ENCODE measurements at places on chromosomes 2 and 18. TPM values are rescaled to one million over a fixed set of nuclear protein-coding genes. Genes with fewer than 3 reads are reported as not detected.

The IL36A gene
- polyA plus RNA-seq = not detected

DNA sequence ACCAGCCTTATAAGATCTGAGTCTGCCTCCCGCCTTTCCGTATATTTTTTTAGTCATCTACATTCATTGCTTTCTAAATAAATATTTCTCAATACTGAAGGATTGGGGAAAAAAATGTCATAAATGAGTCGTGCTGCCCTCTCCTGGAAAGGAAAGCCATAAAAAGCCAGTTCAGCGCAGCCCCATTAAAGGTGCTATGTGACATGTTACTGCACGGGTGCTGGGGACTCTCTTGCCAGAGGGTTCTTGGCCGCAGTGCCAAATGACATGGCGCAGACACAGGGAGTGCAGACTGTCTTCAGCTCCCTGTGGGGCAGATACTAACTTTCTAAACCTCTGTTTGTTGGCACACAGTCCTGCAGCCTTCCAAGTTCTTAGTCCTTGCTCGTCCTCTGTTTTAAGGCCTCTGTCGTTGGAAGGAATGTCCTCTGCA lies 53.7 kb upstream of the MAP3K20 start:
- peaks cover 28% of the 10 kb centered on the region for H3K36me3 ChIP-seq
- DNase-seq = no peak
- H3K4me1 ChIP-seq = no peaks in the 10 kb centered on the region
- H3K4me3 ChIP-seq = no peak overlapping the region
- no peak overlapping the region for H3K27ac ChIP-seq

GRCh38 chr2:182716650-182716979 lies 558 bp downstream of the DNAJC10 start:
- H3K27me3 ChIP-seq = no peaks in the 10 kb centered on the region
- H3K4me1 ChIP-seq = peaks cover 2% of the 10 kb centered on the region
- H3K36me3 ChIP-seq = no peaks in the 10 kb centered on the region
- no peak for DNase-seq
- H3K4me3 ChIP-seq = peak overlapping the region; percentile 91
- peak overlapping the region; percentile 42 for H3K27ac ChIP-seq

- H3K27ac ChIP-seq = no peak overlapping the region
- H3K27me3 ChIP-seq = no peaks in the 10 kb centered on the region
Observed at GRCh38 chr18:67268530-67268929, 248.0 kb downstream of the DSEL start.

DNA sequence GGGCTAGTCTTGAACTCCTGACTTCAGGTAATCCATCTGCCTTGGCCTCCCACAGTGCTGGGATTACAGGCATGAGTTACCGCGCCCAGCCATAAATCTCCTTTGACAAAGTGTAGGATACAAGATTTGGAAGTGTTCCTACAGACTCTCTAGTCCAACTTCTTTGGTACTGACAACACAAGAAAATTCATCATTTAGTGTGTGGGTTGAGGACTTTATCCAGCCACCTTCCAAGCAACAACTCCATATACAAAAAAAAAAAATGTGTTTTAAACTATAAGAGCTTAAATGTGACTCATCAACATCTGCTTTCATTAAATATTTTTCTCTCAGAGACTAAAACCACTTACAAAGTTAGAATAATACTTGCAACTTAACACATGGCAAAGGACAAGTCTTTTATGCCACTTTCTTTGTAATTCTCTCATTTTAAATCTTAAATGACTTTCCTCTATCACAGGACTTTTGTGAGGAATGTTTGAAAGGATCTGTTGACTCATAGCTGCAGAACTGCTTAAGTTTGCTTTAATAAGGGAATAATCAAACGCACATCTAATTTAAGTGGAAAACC lies 46.2 kb upstream of the ITGAV start:
- DNase-seq = no peak
- no peak overlapping the region for H3K4me3 ChIP-seq
- H3K4me1 ChIP-seq = no peaks in the 10 kb centered on the region
- H3K27me3 ChIP-seq = no peaks in the 10 kb centered on the region
- H3K27ac ChIP-seq = peak overlapping the region; percentile 57

The BCL11A gene
- 0.08 TPM for polyA plus RNA-seq

- no peaks in the 10 kb centered on the region for H3K36me3 ChIP-seq
- H3K27ac ChIP-seq = peak overlapping the region; percentile 51
- peak overlapping the region; percentile 33 for H3K4me3 ChIP-seq
- no peaks in the 10 kb centered on the region for H3K27me3 ChIP-seq
Observed at GRCh38 chr2:142865924-142866323, 11.5 kb upstream of the KYNU start.

DNA sequence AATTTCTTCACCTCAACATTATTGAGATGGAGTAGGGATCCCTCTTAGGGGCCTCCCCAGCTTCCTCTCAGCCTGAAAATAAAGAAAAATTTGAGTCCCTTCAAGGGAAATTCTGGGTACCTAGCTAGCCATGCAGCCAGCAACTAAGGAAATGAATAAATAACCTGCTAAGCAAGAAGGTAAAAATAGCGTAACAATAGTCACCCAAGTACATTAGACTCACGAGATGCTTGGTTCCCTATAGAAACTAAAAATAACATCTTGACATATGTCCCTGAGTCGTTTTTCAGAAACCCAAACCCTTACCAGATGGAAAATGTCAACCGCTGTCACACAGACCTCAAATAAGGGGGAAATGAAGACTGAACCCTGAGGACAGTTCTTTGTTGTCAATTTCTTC lies 51.9 kb downstream of the CACNB4 start:
- no peaks in the 10 kb centered on the region for H3K4me1 ChIP-seq
- no peaks in the 10 kb centered on the region for H3K27me3 ChIP-seq
- no peaks in the 10 kb centered on the region for H3K36me3 ChIP-seq
- no peak overlapping the region for H3K27ac ChIP-seq

The GAL3ST2 gene
- 0.03 TPM for polyA plus RNA-seq

DNA sequence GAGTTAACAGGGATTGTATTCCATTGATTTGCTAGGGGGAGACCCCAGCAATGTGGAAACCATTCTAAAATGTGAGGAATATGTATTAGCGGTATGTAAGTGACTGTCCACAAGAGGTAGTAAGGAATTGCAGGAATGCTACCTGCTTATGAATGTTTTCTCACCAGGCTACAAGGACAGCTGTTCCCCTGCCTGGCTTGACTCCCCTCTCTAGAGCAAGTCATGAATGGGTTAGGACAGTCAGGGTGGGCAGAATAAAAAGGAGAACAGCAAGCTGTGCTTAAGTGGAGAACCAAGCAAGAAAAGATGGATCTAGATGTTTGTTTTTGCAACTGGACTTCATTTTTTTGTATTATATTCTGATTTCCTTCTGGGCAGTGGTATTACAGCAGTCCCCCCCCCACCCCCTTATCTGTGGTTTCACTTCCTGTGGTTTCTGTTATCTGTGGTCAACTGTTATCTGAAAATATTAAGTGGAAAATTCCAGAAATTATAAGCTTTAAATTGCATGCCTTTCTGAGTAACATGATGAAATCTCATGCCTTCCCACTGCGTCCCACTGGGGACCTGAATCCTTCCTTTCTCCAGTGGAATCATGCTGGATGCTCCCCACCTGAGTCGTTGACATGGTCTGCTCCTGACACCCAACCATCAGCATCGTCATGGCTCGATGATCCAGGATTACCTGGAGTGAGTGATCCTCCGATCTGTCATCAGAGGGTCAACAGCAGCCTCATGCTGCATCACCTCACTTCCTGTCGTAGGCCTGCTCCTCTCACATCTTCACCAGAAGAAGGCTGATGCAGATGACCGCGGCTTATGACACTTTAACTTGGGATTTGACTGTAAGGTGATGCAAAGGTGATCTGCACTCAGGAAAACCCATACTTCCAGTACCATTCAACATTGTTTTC lies 52.2 kb downstream of the VAPA start:
- H3K36me3 ChIP-seq = no peaks in the 10 kb centered on the region
- DNase-seq = no peak
- H3K4me3 ChIP-seq = no peak overlapping the region
- no peaks in the 10 kb centered on the region for H3K27me3 ChIP-seq
- no peak overlapping the region for H3K27ac ChIP-seq
- H3K4me1 ChIP-seq = no peaks in the 10 kb centered on the region

The SIX2 gene
- polyA plus RNA-seq = not detected

The DAPL1 gene
- polyA plus RNA-seq = 0.71 TPM

DNA sequence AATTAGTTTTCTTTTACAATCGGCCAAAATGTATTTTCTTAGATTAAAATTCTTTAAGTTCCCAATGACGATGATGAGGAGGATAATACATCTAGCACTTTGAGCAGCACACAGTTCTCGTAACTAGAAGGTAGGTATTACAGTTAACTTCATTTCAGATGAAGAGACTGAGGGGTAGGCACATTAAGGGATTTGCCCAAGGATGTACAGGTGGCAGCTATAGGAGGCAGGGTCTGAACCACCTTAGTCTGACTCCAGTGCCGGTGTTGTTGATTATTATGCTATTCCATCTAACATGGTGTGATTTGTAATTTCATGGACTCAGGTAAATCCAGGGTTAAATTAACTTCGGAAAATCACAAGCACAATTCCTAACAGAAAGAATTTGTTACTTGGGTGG lies 1.1 kb downstream of the CD28 start:
- no peak overlapping the region for H3K4me3 ChIP-seq
- H3K27me3 ChIP-seq = no peaks in the 10 kb centered on the region
- no peaks in the 10 kb centered on the region for H3K4me1 ChIP-seq
- DNase-seq = no peak

GRCh38 chr2:54585136-54585733 lies 129.1 kb downstream of the SPTBN1 start:
- no peak for DNase-seq
- H3K27me3 ChIP-seq = no peaks in the 10 kb centered on the region
- peaks cover 15% of the 10 kb centered on the region for H3K4me1 ChIP-seq
- H3K36me3 ChIP-seq = no peaks in the 10 kb centered on the region
- H3K4me3 ChIP-seq = no peak overlapping the region

- H3K27me3 ChIP-seq = no peaks in the 10 kb centered on the region
- H3K27ac ChIP-seq = no peak overlapping the region
- H3K4me3 ChIP-seq = no peak overlapping the region
- H3K4me1 ChIP-seq = no peaks in the 10 kb centered on the region
- DNase-seq = no peak
Observed at GRCh38 chr2:167430447-167430846, 542.2 kb downstream of the XIRP2 start.

GRCh38 chr2:168819050-168819715 lies 16.7 kb downstream of the NOSTRIN start:
- H3K27me3 ChIP-seq = no peaks in the 10 kb centered on the region
- H3K4me3 ChIP-seq = no peak overlapping the region
- peaks cover 10% of the 10 kb centered on the region for H3K4me1 ChIP-seq
- no peak overlapping the region for H3K27ac ChIP-seq
- no peaks in the 10 kb centered on the region for H3K36me3 ChIP-seq

The SLC39A10 gene
- polyA plus RNA-seq = 2.9 TPM

The G6PC2 gene
- polyA plus RNA-seq = not detected

- no peak for DNase-seq
- H3K27me3 ChIP-seq = no peaks in the 10 kb centered on the region
- no peak overlapping the region for H3K4me3 ChIP-seq
- no peak overlapping the region for H3K27ac ChIP-seq
- H3K36me3 ChIP-seq = no peaks in the 10 kb centered on the region
Observed at GRCh38 chr18:54261894-54262293, 7.4 kb upstream of the POLI start.

DNA sequence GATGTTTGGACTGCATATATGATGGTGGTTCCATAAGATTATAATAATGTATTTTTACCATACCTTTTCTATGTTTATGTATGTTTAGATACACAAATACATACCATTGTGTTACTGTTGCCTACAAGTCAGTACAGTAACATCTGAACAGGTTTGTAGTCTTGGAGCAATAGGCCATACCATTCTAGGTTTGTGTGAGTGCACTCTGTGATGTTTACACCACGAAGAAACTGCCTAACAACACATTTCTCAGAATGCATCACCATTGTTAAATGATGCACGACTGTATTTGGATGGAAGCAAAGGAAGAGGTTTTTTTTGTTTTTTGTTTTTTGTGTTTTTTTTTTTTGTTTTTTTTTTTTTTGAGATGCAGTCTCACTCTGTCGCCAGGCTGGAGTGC lies 9.5 kb downstream of the DUSP19 start:
- H3K27ac ChIP-seq = no peak overlapping the region
- peaks cover 3% of the 10 kb centered on the region for H3K4me1 ChIP-seq
- H3K36me3 ChIP-seq = no peaks in the 10 kb centered on the region

GRCh38 chr2:24399434-24400206 lies 39.3 kb upstream of the ITSN2 start:
- no peaks in the 10 kb centered on the region for H3K36me3 ChIP-seq
- no peak overlapping the region for H3K4me3 ChIP-seq
- H3K27ac ChIP-seq = no peak overlapping the region
- no peaks in the 10 kb centered on the region for H3K27me3 ChIP-seq
- no peaks in the 10 kb centered on the region for H3K4me1 ChIP-seq

The CCDC68 gene
- 7.9 TPM for polyA plus RNA-seq

DNA sequence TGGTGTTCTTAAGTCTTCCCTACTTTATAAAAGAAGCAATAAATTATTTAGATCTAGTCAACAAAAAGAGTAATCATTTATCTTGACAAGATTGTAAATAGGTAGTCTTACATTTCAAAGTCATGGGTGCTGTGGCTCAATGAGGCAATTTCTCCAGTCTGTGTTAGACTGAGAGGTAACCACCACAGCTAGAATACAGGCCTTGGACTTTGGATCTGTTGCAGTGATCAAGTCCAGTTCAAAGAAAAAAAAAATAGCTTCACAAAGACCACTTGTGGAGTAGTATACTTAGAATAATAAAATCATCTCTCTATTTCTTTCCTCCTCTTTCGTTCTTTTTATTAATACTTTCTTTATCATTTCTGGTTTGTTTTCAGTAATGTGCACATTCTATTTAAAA lies 93.1 kb upstream of the FSIP2 start:
- DNase-seq = no peak
- no peaks in the 10 kb centered on the region for H3K36me3 ChIP-seq
- no peaks in the 10 kb centered on the region for H3K4me1 ChIP-seq

The ZNF513 gene
- polyA plus RNA-seq = 11.2 TPM

The TWIST2 gene
- polyA plus RNA-seq = not detected

GRCh38 chr2:188450732-188451483 lies 159.2 kb downstream of the GULP1 start:
- no peak for DNase-seq
- no peaks in the 10 kb centered on the region for H3K4me1 ChIP-seq
- no peaks in the 10 kb centered on the region for H3K36me3 ChIP-seq
- H3K4me3 ChIP-seq = no peak overlapping the region

DNA sequence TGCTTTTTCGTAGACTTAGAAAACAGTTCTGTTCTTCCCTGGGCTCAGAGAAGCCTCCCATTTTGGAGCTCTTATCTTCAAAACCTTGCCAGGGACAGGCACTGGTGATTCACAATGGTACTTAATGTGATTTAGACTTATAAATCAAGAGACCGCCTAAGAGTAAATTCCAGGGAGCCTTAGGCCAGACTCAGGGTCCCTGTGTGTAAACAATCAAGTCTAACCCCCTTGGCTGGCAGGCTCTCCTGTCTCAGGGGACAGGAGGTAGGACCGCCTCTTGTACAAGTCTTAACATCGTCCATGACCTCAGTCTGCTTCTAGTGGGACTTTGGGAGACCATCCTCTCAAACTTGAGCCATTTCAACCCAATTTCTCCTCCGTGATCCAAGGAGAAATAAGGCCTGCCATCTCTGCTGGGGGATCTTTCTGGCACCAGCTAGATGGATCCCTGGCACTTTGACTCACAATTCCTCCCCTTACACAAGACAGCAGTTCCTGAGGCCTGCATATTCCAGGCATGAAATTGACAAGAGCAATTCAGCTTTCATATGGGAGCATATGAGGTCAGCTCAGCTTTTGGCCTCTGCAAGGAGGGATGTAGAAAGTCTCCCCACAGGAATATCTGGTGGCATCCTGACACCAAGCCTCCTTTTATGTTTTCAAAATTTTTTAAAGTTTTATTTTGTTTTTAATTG lies 487.0 kb downstream of the TNS1 start:
- H3K27me3 ChIP-seq = no peaks in the 10 kb centered on the region
- no peak overlapping the region for H3K27ac ChIP-seq
- H3K36me3 ChIP-seq = no peaks in the 10 kb centered on the region
- no peaks in the 10 kb centered on the region for H3K4me1 ChIP-seq
- DNase-seq = no peak
